SJSA1 (cell line): ENCODE measurements at places on chromosomes 11 and 22. TPM values are rescaled to one million over a fixed set of nuclear protein-coding genes. Genes with fewer than 3 reads are reported as not detected.

- DNase-seq, result no peak
These were observed 24.7 kb upstream of the AKIP1 start for GRCh38 chr11:8886322-8886721.

DNA sequence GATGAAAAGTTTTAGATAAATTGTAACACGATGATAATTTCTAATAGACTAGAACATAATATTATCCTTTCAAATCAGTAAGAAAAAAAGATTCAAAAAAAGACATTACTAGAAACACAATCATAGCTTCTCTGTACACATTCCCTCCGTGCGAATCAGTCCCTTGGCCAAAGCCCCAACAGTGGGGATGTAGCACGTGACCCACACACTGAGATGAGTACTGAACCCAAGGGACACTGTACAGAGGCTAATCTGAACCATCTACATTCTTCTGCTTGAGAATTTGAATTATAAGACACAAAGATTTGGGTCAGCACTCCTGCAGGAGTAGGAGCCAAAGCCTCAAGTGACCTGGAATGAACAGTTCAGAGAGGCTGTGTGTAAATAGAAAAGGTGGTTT lies 353.7 kb downstream of the INSC start:
- no peak for DNase-seq

GRCh38 chr11:119423509-119424254 lies 710 bp upstream of the THY1 start:
- no peak for DNase-seq

DNA sequence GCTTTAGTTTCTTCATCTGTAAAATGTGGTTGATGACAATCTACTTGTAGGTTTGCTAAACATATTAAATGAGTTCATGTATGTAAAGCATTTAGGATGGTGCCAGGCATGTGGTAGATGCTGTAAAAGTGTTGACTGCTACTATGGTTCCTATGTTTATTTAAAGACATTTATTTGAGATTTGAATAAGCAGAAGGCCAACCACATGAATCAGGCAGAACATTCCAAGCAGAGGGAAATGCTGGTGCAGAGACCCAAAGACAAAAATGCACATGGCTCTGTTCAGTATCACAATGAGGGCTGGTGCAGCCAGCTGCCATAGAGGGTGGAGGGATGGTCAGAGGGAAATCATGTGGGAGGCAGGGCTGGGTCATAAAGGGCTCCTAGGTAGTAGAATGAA lies 156.2 kb upstream of the PDGFD start:
- no peak for DNase-seq

DNA sequence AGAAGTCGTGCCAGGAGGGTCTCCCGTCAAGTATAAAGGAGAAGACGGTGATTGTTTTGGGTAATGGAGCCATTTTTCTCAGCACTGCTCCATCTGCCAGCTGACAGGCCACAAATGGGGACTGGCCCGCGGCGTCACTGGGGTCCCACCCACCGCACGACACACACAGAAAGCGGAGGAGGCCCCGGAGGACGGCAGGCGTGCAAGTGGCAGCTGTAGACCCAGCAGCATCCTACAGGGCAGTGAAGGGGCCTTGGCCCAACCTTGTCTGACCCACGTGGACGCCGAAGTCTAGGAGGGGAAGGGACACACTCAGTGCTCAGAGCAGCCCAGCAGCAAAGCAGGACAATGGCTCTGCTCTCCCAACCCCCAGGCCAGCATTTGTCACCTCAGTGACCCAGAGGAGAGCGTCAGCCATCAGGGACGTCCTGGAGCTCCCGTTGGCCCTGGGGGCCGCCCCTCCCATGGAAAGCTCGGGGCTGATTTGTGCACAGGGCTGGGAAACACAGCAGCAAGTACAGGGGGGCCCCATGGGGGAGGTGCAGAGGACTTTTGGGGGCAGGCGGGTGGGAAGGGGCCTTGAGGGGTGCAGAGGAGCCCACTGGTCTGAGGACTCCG lies 644.4 kb downstream of the BRD1 start:
- DNase-seq, result no peak

GRCh38 chr11:127862406-127862805 lies 725.0 kb downstream of the ETS1 start:
- DNase-seq, result no peak

DNA sequence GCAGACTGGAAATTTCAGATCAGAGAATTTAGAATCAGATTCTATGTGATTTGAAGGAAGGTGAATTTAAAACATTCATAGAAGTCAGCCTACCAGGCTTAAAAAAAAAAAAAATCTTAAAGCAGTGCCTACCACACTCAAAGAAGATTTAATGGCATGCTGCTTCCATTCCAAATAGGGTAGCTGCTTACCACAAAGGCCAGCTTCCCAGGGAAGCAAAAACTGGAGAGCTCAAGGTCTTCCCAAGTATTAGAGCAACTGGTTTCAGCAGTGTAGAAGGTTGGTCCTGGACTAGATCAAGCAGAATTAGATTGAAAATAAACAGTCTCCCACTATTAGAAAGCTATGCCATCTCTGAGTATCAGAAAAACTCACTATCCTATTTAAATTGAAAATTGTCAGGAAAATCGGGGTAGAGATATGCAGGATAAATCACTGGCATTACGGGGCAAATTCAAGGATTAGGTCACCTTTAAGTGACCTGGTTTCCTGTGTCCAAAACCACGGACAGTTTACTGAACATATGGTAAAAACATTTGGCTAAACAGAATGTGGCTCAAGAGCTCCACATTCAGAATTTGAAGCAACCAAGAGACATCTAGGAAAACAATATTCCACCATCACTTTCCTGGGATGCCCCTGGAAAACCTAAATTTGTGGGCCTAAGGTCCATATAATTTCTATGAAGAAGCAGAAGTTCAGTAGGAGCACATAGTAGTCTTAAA lies 1.3 kb downstream of the C11orf42 start:
- DNase-seq, result no peak

- no peak for DNase-seq
These were observed 11.3 kb downstream of the FADS3 start for GRCh38 chr11:61880031-61880430.

CHRM1 gene
- not detected in 2 replicates for total RNA-seq

OR51B4 gene
- total RNA-seq, result not detected in 2 replicates

DNA sequence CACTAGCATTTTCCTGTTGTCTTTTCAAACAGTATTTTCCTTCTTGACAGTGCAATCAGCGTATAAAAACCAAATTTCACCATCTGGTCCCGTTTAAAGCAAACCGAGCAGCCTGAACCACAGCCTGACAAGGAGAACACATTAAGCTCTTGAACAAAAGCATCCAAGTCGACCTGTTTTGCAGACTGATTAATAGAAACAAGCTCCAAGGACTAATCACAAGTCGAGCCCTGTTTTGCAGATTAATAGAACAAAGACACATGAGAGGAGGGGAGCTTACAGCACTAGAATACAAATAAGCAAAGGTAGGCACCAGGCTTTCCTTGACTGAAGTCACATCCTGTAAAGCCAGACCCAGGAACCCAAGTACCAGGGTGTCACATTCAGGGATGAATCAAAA lies 104.8 kb downstream of the MPPED2 start:
- DNase-seq, result no peak

GRCh38 chr11:58905011-58905720 lies 34.1 kb upstream of the GLYATL1 start:
- peak; percentile 81 for DNase-seq

DNA sequence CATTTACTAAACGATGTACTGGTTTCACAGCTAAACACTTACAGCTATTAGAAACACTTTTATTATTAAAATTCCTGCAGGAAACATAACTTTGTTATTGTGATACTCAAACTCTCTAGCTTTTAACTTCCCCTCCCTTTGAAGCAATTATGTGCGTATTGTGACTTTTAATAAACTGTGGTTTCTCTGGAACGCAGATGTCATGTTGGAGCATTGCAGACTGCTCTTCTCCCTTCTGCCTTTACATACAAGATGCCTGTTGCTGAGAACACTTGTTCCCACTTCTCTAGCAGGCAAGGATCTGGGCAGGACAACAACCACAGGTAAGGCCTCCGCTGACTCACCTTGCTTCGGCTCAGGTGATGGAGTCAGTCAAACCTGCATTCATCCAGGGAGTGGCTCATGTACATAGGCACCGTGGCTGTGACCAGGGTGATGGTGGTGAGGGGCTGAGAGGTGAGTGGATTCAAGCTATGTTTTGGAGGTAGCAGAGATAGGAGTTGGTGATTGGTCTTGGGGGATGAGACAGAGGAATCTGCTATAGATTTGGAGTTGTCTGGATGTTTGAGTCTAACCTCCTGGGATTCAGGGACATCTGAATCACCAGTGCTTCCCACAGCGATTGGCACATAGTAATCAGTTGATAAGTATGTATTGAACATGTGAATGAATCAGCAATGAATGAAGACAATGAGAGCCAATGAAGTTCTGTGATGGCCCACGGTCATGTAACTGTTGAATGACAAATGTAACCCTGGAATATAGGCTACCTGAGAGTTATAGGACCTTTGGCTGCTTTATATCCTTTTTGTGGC lies 106.0 kb downstream of the ADAMTS15 start:
- DNase-seq, result no peak

DNA sequence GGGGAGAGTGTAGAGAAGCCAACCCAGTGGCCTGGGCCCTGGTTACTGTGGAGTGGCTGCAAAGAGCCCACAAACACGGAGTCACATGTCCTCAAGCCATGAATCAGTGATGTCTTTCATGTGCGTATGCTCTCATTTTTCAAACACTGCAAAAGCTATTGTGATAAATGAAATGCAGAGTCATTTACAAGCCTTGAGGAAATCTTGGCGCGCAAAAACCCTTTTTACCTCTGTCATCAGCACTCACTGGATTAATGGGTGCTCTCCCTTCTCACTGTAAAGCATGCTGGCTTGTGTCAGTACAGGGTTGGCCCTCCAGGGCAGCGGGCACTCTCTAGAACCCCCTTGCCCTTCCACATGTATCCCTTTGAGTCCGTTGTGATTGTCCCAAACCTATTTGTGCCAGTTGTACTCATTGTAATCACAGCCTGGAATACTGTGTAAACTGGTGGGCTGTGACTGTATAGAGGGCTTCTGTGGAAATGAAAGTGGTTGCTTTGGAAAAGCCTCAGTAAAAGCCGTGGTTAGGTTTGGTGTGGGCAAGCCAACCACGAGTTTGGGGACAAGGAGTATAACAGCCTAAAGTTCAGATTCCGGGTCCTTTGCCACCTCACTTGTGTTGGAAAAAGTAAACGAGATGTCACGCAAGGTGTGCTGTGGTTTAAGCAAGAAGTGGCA lies 10.4 kb downstream of the GNAZ start:
- no peak for DNase-seq
